ENCODE measurements at places on chromosomes 16 and 17.

DNA sequence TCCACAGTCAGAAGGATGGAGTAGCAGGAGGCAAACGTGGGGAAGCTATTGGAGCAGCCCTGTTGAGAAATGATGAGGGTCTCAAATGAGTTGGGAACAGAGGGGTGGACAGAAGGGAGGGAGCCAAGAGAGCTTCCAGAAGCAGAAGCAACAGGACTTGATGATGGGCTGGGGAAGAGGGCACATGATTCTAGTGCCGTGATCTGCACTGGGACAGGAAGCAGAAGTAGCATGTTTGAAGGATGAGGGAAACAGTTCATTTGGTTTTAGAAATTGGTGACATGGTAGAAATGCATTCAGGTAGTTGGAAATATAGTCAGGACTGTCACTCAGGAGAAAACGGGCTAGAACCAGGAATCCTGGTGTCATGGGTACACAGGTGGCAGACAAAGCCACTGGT, 19.4 kb downstream of the EMP2 start:
- no peak for DNase-seq

DNA sequence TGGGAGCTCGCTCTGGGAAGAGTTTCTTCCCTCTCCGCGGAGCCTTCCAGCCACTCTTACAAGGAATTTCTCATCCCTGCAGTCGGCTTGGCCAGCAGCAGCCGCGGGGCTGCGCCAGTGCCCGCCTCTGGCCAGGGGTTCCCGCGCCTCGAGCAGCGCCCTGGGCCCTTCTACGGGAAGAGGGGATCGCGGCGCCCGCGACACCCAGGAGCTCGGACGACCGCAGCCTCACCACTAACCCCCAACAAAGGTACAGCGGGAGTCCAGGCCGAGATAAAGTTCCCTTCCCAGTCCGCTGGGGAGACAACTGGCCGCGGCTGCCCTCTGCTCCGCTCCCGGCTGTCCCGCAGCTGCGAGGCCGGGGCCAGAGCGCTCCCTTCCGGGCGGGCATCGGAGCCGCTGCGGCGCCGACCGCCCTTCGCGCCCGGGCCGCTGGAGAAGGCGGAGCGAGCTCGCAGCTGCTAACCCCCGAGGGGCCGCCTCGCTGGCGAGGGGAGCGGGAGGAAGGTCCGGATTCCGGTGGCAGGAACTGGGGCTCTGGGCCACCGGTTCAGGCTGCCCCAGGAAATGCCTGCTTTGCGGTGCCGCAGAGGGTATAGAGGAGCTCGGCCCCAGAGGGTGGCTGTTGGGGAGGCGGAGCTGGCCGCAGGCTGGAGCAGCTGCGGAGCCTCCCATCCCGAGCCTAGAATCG, 3.6 kb upstream of the HS3ST3B1 start:
- DNase-seq = no peak

GRCh38 chr17:80924111-80924806, 67.4 kb upstream of the CHMP6 start:
- DNase-seq = no peak

DNA sequence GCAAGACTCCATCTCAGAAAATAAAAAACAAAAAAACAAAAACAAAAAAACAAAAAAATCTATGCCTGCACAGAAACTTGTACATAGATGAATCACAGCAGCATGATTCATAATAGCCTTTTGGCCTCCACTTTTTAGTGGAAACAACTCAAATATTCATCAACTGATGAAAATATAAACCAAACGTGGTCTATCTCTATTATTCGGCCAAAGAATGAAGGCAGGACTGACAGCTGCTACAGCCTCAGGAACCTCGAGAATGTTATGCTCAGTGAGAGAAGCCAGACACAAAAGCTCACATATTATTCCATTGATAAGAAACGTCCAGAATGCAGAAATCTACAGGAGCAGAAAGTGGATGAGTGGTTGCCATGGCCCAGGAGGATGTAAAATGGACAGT, 19.8 kb downstream of the PPL start:
- DNase-seq = no peak

- DNase-seq = peak; percentile 71
Observed at GRCh38 chr17:67503184-67503583, 126.1 kb downstream of the PITPNC1 start.

DNA sequence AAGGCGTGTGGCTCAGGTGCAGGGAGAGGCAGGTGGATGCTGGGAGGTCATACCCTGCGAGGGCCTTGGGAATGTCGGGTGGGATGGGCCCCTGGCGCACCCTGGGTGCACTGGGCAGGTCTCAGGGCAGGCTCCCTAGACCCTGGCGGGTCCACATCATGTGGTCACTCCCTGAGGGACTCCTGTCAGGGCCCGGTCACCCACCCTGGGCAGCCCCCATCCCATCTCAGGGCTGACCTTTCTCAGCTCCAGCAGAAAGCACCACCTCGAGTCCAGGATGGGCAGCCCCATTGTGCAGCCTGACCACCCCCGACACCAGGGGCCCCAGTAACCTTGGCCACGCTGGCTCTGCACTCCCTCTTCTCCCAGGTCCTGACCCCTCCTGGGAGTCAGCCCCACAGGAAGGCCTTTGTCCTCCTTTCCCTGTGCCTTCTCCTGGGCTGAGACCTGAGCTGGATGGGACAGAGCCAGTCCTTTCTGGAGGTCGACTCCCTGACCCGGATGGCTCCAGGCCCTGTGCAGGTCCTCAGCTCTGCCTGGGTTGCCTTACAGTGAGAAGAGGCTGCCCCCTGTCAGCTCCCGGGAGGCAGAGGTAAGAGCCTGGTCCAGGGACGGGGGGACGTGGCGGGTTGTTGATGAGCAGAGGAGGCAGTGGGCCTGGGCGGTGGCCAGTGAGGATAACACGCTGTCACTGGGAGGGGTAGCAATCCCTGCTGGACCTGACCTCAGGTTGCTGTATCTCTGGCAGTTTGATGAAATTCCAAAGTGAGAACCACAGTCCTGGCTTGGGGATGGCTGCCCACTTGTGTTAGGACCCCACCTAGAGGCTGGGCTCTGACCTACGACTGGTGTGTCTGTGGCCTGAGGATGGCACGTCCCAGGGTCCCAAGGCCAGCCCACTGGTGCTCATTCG, 77.9 kb downstream of the GOSR1 start:
- no peak for DNase-seq

- no peak for DNase-seq
Observed at GRCh38 chr16:81798311-81799137, 19.4 kb downstream of the PLCG2 start.

GRCh38 chr16:50040018-50040417, 15.0 kb downstream of the CNEP1R1 start:
- DNase-seq = no peak

DNA sequence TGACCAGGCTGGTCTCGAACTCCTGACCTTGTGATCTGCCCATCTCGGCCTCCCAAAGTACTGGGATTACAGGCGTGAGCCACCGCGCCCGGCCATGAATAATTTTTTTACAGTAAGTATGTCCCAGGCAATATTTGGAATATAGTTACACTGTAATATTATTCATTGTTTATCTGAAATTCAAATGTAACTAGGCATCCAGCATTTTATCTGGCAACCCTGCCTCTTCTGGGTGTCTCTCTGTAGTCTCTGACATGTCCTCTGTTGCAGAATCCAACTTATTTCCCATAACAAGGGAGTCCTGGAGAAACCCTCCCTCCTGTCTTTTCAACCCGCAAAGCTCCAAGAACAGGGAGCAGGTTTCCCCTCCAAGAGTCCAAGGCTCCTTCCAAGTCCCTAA, 36.9 kb upstream of the MYH10 start:
- no peak for DNase-seq

GRCh38 chr16:11183951-11184350, 72.1 kb downstream of the SOCS1 start:
- DNase-seq = no peak

DNA sequence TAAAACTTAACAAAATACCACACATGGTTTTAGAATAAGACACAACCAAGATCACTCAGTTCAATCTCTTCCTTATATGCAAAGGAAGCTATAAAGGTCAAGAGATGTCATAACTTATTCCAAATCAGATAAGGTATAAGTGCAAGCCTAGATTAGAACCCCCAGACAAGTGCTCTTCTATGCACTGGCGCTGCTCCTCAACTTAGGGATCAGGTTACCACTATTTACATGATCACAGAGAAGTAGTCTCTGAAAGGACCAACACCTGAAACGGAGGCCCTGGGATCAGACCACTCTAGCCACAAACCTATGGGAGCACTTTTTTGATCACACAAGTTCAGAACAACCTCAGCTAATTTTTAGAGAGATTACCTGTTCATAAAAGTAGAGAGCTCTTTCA, 16.6 kb downstream of the COPS3 start:
- no peak for DNase-seq

DNA sequence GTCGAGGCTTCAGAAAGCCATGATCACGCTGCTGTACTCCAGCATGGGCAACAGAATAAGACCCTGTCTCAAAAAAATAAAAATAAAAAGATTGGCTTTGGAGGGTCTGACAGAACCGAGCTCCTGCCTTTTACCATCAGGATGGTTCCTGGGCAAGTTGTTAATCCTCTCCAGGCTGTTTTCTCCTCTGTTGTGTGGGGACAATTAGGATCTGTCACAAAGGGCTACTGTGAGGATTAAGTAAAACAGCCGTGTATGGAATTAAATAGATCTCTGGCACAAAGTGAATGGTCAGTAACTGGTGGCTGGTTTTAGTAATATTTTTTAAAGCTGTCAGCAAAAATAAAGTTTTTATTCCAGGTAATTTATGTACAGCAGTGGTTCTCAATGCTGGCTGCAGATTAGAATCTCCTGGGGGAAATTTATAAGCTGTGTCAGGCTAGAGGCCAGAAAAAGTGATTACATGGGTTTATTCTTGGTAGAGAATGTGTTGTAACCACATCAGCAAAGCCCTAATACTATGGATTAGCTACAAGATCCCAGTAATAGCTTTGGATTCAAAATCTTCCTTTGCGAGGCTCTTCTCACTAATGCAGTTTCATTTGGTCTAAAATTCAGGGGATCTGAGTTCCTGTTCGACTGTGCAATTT, 47.2 kb downstream of the GPRC5B start:
- no peak for DNase-seq

DNA sequence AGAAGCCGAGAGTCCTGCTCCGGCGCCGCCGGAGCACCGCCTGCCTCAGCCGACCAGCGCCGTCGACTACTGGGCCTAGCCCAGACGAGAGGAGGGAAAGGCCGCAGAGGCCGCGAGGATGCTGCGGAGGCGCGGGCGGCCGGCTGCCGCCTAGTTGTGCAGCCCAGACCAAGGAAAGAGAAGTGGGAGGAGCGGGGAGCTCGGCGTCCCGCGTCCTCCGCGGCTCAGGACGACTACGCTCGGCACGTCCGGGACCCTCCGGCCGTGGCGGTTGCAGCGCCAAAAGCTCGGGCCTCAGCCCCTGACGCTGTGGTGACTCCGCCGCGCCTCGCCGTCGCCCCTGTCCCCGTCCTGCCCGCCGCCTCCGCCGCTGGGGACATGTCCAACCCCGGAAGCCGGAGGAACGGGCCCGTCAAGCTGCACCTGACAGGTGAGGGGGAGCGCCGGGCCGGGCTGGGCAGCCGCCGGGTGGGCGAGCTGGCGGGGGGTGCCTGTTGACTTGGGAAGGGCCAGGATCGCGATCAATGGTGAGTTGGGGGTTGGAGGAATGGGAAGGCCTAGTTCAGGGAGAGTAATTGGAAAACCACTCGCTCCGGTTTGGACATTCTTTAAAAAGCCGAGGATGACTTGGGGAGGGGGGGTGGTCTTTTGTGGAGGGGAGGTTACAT, 37.7 kb downstream of the RNF135 start:
- DNase-seq = no peak

DNA sequence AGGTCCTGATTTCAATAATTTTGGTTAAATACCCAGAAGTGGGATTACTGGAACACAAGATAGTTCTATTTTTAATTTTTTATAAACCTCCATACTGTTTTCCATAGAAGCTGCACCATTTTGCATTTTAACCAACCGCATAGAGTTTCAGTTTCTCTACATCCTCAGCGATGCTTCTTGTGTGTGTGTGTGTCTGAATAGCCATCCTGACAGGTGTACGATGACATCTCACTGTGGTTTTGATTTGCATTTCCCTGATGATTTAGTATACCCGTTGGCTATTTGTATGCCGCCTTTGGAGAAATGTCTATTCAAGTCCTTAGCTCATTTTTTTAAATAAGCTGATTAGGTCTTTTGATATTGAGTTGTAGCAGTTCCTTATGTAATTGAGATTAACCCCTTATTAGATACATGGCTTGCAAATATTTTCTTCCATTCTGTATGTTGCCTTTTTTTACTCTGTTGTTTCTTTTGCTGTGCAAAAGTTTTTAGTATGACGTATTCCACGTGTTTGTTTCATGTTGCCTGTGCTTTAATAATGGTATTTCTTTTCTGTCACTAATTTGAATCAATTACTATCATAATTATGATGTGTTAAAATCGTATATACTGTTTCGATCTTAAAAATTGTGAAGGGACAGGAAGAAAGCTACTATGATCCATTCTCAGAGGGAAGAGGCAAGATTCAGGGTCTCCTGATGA, 227.2 kb upstream of the MON1B start:
- no peak for DNase-seq

GRCh38 chr17:31272803-31273202, 24.2 kb downstream of the OMG start:
- DNase-seq = no peak

- no peak for DNase-seq
Observed at GRCh38 chr16:2713523-2713922, 6.5 kb downstream of the PRSS27 start.

- no peak for DNase-seq
Observed at GRCh38 chr16:14500791-14501190, 129.3 kb downstream of the PARN start.

DNA sequence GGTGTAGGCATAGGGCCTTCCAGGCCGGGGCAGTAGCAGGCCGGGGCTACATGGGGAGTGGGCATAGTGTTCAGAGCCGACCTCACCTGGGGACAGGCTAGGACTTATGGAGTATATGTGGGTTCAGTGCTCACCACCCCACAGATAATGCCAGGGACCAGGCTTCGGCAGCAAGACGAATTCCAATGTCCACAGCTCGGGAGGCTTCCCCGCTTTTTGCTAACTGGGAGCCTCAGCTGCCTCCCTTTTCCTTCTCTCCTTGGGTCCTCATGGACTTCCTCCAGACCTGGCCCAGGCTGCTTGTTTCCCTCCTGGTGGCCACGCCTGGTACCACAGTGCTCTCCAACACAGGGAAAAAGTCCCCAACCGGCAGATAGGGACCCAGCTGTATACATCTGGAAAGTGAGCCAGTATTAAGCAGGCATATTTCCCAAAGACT, 20.1 kb upstream of the SLC46A1 start:
- no peak for DNase-seq

- no peak for DNase-seq
Observed at GRCh38 chr16:29876217-29876593, 13.2 kb upstream of the CDIPT start.

Data from urothelium cell line (cell line).